Stimulated activated CD4-positive, alpha-beta T cell treated with anti-CD3 and anti-CD28 coated beads, Interleukin-2, amount 100 ng/mL, for 4 hours (primary cell): ENCODE measurements at places on chromosomes 11 and 22.
A peak's percentile ranks its signal among the peaks of the same experiment; 100 is the strongest.

- no peak for DNase-seq
Observed at GRCh38 chr22:36687516-36687915, 16.0 kb downstream of the CACNG2 start.

DNA sequence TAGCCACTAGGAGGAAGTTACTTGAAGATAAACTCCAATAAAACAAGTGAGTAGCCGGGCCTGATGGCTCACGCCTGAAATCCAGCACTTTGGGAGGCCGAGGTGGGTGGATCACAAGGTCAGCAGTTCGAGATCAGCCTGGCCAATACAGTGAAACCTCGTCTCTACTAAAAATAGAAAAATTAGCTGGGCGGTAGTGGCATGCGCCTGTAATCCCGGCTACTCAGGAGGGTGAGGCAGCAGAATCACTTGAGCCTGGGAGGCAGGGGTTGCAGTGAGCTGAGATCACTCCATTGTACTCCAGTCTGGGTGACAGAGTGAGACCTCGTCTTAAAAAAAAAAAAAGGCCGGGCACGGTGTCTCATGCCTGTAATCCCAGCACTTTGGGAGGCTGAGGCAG, 34.0 kb upstream of the CLPB start:
- DNase-seq = no peak

- no peak for DNase-seq
Observed at GRCh38 chr11:88327462-88328143, 9.9 kb downstream of the CTSC start.

- no peak for DNase-seq
Observed at GRCh38 chr22:35502836-35503235, 37.8 kb upstream of the RASD2 start.

GRCh38 chr11:46724088-46724487, 5.1 kb downstream of the F2 start:
- DNase-seq = no peak

GRCh38 chr11:6219359-6219758, 14.0 kb downstream of the C11orf42 start:
- no peak for DNase-seq

GRCh38 chr11:109590782-109591181, 168.8 kb downstream of the C11orf87 start:
- DNase-seq = no peak

DNA sequence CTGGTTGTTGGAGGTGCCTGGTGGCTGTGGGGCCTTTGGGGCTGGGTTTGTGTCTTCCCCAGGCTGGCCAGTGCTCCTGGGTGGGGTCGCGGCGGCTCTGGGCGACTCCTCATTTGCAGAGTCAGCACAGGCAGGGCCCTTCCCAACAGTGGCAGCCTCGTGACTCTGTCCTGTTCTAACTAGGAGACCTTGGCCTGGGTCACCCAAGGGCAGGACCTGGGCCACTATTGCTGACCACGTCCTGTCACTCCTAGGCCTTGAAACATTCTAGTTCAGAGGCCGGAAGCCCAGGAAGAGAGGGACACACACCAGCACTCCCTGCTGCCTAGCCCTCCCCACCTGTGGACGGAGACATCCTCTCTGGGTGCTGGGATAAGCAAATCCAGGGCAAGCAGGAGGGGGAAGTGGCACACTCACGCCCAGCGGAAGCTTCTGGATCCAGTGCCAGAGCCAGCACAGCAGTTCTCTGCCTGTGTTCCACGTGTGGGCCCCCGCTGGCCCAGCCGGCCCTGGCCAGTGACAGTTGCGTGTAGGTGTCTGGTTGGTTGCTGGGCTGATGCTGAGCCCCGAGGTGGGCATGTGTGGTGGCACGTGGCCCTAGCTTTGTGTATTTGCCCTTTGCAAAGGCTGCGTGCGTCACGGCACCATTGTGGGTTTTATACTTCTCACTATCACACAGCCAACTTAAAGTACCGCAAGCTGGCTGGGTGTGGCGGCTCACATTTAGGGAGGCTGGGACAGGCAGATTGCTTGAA, 4.3 kb upstream of the CHID1 start:
- no peak for DNase-seq

GRCh38 chr11:10770626-10771254, 19.7 kb downstream of the CTR9 start:
- DNase-seq = no peak

DNA sequence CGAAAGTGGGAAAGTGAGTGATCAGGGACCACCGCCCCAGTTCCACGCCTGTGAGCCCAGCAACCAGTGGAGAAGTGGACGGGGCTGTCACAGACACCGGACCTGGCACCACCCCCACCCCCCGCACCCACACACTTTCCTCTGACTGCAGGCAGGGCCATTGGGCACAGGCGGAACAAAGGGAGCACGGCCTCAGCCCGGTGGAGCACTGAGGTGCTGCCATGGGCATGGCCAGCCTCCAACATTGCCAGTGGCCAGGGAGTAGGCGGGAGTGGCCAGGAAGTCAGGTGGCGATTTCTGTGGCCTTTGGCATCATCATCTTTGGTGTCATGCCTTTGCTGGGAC, 78.5 kb downstream of the BCR start:
- DNase-seq = no peak

GRCh38 chr11:65576867-65577755, 1.3 kb downstream of the EHBP1L1 start:
- DNase-seq = no peak

DNA sequence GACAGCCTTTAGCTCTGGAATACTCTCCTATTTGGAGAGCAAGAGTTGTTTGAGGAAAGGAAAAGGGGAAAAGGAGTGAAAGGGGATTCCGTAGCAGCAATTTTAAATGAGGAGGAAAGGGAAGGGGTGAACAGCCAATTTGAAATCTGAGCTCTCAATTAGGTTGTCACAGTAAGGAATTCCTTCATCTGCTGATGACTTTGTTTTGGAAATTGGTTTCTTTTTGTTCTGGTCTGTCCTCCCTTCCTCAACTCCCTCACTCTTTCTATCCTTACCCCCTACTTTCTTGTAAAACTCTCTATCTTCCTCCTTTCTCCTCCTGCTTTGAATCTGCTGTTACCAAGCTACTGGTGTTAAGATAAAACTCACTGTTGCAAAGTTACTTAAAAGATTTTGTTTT, 1155.6 kb downstream of the DLG2 start:
- no peak for DNase-seq

GRCh38 chr22:47654922-47655491, 892.6 kb downstream of the TBC1D22A start:
- DNase-seq = no peak

GRCh38 chr11:18588297-18589252, at the start of gene UEVLD:
Gene UEVLD, minus strand, starts transcription at chr11:18588734. Its CDS starts 80 bp downstream, at chr11:18588654.
- DNase-seq = peak; percentile 33

DNA sequence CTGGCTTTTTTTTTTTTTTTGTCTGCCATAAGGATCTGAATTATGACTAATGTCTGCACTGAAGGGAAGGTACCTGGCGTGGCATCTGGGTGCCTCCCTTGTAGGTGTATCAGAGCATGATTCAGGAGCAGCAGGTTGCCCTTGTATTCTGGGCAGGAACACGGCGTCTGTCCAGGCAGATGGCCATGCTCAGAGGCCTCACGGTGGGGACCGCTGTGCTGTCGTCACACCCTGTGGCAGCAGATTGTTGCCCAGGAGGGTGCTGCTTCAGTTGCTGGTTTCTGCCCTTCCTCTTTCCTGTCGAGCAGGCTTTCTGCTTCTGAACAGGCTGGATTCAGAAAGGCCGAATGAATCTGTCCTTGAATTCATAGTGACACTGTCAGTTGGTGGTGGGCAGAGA, 11.0 kb downstream of the ZNRF3 start:
- no peak for DNase-seq

DNA sequence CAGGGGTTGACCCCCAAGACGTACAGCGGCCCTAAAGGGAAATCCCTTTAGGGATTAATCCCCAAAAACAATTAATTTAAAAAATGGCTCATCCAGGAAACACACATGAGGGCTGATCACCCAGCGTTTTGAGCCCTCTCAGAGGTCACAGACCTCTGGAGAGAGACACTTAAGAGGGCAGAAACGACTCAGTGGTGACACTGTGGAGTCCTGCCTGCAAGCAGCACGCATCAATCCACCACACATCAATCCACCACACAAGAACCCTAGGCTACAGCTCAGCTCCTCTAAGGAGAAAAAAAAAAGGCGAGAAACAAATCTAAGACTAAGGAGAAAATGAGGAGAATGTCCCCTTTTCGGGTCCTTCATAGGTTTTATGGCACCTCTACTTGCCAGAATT, 12.5 kb upstream of the SELENOH start:
- no peak for DNase-seq

DNA sequence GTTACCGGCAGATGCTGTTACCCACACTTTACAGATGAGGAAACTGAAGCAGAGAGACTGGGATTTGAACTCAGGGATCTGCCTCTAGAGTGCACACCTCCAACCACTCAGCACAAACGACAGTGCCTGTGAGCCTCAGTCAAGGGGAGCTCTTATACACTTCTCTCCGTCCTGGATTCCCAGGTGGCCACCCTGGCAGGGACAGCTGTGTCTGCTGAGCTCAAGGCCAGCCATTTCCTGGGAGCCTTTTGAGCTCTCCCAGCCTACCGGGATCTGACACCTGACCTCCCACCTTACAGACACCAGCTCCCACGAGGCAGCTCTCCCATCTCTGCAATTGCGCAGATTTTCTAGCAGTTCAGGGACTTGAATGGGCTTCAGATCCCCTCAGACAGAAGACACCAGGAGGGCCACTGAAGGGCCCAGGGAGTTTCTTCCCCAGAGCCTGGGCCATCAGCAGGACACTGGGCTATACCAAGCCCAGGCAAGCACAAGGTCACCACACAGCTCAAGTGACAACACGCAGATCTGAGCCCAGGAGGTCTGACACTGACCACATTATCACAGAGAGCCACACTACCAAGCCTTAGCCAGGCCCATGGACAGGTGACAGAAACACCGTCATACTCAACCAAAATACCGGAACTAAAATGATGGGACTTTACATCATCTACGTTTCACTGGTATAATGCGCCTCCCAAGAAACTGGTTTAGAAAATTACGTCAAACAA, 17.1 kb downstream of the PDGFB start:
- DNase-seq = no peak

GRCh38 chr11:86901599-86901998, 53.6 kb downstream of the FZD4 start:
- DNase-seq = no peak

- DNase-seq = no peak
Observed at GRCh38 chr11:75583718-75584658, 21.9 kb downstream of the SERPINH1 start.

DNA sequence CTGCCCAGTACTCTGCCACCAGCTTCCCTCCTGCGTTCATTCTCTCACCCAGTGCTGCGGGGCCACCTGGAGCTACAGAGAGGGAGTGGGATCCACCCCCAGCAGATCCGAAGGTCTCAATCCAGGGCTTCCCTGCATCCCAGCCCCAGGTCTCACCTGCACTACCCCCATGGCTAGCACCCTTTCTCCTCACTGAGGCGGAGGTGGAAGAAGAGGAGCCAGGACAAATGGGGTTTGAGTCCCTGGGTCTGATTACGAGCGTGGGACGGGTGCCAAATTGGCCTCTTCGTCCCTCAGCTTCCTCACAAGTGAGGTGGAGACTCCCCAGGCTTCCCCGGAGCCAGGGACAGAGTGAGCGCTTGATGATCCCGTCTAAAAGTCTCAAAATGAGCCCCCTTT, 64.2 kb downstream of the NFAM1 start:
- no peak for DNase-seq

- no peak for DNase-seq
Observed at GRCh38 chr22:25060522-25061071, 108.1 kb downstream of the KIAA1671 start.

- no peak for DNase-seq
Observed at GRCh38 chr22:23457380-23457985, 122.6 kb downstream of the IGLL1 start.

- no peak for DNase-seq
Observed at GRCh38 chr22:36819112-36819511, 2.3 kb upstream of the PVALB start.
